Kidney capillary endothelial cell (primary cell): ENCODE measurements at places on chromosomes 1 and 21.

GRCh38 chr1:85224734-85225623 is 24.2 kb upstream of the SYDE2 start:
- no peak for DNase-seq

GRCh38 chr21:45286671-45287437 is 841 bp downstream of the POFUT2 start:
- DNase-seq, result no peak

- DNase-seq, result no peak
These were observed 6.8 kb upstream of the OLIG2 start for GRCh38 chr21:33018707-33019465.

- DNase-seq, result no peak
These were observed 17.0 kb downstream of the RHOU start for GRCh38 chr1:228752258-228752657.

DNA sequence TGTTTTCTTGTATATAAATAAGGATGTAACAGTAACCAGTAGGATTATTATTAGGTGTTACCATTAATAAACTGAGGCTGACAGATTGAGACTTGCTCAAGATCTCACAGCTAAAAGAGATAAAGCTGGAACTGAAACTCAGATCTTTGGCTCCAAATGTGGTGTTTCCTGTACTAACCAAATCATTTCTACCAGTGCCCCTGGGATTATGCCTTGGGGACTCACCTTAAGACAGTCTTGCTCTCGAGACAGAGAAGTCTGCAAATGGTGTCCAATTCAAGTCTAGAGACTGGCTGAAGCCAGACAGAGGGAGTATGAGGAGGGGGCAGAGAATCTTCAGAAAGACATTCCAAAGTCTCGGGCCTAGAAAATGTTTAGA is 593 bp upstream of the CD53 start:
- DNase-seq, result no peak

DNA sequence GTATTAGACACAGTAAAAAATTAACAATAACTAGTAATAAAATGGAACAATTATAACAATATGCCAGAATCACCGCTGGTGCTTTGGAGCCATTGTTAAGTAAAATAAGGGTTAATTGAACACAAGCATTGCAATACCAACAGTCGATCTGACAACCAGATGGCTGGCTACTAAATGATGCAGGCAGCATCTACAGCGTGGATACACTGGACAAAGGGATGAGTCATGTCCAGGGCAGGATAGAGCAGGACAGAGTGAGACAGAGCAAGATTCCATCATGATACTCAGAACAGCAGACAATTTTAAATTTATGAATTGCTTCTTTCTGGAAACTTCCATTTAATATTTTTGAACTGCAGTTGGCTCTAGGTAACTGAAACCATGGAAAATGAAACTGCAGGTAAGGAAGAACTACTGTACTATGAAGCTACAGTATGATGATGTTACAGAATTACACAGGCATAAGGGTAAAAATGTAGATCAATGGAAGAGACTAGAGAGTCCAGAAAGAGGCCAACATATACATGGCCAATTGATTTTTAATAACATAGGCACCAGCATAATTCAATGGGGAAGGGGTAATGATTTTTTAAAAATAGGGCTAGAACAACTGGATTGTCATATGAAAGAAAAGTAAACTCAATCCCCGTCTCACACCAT is 168.7 kb downstream of the RRAGC start:
- peak; percentile 1 for DNase-seq

GRCh38 chr1:1758059-1758621 is 20.1 kb downstream of the NADK start:
- no peak for DNase-seq

DNA sequence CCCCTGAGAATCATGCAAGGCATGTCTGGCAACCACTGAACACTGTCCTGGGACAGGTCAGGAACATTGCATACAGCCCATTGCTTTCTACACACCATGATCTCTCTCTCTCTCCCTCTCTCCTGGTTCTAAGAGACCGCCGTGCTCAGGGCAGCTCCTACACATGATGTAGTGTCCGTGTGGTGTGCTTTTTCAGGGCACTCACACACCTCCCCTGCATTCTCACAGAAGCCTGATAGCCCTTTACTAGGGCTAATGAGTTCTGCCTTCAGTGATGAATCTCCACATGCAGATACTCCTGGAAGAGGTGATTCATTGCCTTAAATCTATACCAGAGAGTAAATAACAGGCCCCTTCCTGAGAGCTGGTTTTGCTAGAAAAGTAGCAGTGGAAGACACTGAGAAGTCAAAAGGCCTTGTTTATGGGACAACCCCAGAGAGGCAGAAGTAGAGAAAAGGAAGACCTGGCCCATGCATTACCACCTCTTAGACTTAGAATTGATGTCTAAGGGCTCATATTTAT is 7.2 kb upstream of the OLFML2B start:
- no peak for DNase-seq

DNA sequence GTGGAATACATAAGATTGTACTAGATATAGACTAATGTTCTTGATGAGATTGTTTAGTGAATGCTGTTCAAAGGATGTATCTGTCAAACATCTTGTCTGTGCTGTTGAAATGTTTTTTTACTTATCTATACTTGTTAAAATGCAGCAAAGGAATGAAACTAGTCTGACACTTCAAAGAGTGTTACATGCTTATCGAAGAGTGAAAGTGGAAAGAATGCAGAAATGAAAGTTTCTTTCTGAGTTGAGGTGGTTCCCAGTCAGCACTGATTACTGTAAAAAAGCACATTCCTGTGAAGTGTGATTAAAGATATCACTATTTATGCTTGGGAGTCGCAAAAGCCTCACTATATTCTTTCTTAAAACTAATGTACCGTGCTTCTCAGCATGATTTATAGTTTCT is 1225.2 kb downstream of the NCAM2 start:
- DNase-seq, result no peak

DNA sequence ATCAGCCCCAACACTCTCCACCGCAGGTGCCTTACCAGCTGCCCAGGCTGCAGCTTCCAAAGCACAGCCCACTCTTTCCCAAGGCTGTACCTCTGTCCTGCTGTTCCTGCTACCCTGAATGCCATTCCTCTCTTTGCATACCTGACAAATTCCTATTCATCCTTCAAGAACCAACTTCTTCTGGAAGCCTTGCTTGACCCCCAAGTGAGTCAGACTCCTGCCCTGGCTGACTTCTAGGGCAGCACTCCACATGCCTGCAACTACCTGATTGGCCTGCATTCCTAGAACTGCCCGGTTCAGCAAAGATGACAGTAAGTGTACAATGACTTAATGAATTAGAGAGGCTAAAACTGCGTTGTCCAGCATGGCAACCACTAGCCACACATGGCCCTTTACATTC is 20.8 kb upstream of the PDZK1IP1 start:
- DNase-seq, result no peak

- no peak for DNase-seq
These were observed 2.1 kb downstream of the HJV start for GRCh38 chr1:146019231-146020057.

DNA sequence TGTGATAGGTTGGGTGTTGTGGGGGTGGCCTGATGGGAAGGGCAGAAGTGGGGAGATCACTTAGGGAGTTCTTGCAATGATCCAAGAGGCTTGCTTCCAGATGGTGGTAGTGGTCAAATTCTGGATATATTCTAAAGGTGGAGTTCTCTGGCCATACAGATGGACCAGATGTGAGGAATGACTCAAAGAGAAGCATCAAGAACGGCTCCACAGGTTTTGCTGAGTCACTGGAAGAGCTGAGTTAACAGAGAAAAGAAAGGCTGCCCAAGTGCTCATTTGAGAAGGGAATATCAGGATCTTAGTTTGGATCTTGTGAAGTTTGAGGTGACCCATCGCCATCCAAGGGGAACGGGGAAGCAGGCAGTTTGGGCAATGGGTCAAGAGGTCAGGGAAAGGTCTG is 192.9 kb upstream of the GALNT2 start:
- no peak for DNase-seq
